NCI-H2029 treated with DMSO at 0.1 percent for 48 hours (cell line): ENCODE measurements at places on chromosomes 16 and 17.
A peak's percentile ranks its signal among the peaks of the same experiment; 100 is the strongest.

DNA sequence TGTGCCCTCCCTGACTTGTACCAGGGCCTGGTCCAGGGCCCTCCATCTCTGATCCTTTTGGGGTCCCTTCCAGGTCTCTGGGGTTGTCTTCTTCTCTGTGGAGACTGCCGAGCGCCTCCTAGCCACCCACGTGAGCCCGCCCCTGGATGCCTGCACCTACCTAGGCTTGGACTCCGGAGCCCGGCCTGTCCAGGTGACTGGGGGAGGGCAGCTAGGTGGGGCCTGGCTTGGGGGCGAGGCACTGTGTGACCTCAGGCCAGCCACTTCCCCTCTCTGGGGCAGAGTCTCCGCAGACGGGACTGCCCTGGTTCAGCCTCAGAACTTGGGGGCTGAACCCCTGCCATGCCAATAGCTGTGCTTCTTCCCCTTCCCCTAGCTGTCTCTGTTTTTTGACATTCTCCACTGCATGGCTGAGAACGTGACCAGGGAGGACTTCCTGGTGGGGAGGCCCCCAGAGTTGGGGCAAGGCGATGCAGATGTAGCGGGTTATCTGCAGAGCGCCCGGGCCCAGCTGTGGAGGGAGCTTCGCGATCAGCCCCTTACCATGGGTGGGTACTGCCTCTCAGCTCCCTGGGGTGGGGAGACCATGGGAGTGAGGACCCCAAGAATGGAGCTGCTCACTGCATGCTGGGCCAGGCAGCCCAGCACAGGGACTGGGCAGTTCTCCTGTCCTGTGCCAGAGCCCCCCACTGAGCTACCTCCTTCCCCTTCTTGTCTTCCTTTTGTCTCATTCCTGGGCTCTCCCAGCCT is 14.6 kb downstream of the FCSK start:
- no peak for DNase-seq

GRCh38 chr16:4391631-4392381 is 20.2 kb downstream of the VASN start:
- no peak for DNase-seq

DNA sequence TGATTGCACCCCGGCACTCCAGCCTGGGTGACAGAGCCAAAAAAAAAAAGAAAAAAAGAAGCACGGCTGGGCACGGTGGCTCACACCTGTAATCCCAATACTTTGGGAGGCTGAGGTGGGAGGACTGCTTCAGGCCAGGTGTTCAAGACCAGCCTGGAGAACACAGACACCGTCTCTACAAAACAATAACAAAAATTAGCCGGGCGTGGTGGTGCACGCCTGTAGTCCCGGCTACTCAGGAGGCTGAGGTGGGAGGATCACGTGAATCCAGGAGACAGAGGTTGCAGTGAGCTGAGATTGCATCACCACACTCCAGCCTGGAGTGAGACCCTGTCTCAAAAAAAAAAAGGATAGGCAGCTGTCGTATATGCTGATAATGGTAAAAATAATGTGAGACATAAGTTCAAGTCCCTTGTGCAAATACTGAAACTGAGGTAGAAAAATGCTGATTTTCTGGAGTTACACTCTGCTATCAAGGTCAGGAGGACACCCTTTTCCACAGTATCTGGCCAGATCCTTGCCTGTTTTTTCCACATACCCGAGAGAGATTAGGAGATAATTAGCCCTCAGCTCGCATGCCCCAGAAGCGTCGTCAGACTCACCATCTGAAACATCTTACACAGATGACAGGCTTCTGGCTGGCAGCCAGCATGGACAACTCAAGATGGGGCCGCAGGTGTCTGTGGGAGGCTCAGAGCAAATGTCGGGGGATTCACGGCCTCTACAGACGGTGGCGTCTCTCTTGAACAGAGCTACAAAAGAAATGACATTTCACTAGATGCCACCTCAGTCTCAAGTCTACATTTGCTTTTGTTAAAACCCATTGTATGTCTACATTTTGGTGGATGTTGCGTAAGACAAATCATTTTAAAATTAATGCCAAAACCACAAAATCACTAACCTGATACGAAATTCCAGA is 36.8 kb downstream of the WDR45B start:
- peak; percentile 19 for DNase-seq

DNA sequence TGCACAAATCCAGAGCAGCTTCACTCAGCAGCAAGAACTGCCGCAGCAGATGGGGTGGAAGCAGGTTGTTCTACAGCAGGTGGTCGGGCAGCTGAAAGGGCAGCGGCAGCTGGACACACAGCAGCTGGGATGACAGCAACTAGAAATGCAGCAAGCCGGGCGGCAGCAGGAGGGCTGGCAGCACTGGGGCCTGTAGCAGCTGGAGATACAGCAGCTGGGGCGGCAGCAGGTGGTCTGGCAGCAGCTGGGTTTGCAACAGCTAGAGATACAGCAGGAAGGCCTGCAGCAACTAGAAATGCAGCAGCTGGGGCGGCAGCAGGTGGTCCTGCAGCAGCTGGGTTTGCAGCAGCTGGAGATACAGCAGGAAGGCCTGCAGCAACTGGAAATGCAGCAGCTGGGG is 460 bp downstream of the KRTAP4-3 start:
- DNase-seq, result no peak

DNA sequence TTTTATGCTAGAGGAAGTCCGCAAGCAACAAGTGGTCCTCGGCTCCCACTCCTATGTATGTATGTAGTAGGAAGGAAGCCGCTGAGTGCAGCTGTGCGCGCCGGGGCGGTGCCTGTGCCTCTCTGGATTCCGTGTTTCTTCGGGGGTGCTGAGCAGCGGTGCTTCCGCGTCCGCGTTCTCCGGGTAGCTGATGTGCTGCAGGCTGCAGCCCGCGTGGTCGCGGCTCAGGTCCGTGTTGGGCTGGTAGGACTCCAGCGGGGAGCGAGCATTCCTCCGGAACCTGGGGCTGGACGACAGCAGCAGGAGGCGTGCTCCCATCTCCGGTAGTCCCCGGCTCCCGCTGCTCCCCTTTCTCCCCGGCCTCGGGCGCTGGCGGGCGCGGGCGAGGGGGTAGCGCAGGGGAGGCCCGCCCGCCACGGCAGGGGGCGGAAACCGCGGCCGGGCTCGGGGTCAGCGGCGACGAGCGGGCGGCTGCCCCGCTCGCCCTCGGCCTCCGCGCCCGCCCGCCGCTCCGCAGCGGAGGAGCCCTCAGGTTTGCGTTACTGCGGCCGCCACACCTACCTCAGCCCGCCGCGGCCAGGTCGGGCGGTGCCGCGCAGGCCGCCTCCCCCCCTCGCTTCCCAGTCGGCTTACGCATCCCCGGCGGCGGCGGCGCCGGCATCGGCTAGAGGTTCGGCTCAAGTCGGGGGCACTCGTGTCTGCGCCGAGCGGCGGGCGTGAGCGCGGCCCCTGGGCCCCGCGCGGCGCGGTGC is 487 bp downstream of the C17orf67 start:
- DNase-seq, result no peak

GRCh38 chr17:63845509-63845908 is 3.0 kb upstream of the SMARCD2 start:
- no peak for DNase-seq

DNA sequence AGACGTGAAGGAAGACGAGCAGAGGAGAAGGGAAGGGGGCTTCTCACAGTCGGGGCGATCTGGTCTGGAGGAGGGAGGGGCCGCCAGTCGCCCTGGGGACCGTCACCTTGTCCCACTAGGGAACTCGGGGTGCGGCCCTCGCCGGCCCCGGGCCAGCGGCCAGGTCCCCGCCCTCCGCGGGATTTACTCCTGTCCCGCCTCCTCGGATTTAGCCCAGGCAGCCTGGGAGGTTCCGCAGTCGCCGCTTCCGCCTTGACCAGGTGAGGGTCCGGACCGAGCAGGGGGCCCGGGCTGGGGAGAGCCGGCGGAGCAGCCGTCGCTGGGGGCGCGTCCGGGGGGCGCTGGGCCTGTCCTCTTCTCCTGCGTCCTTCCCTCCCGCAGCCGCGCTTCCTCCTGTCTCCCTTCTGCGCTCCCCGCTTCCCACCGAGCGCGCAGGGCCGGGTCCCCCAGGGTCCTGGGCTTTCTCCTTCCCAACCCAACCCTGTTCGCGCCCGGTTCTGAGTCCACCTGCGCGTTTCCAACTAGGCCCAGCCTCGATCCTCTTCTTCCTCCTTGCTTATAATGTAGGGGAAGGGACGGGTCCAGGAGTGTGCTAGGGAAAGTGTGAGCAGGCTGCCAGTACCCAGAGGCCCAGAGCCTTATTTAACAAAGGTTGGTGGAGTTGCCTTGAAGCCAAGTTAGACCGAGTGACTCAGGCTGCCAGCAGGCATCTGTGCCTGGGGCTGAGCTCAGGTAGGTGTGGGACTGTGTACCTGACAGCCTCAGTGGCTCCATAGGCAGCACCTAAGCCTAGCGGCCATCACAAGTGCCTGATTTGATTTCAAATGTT is at the start of gene TNK1:
TNK1 (plus strand) TSS at position 235 of the 829 bp plus-strand sequence. CDS start 1,838 bp downstream, outside the sequence.
- DNase-seq, result no peak

- DNase-seq, result no peak
Observed at GRCh38 chr16:83046664-83047063, 419.9 kb downstream of the CDH13 start.

DNA sequence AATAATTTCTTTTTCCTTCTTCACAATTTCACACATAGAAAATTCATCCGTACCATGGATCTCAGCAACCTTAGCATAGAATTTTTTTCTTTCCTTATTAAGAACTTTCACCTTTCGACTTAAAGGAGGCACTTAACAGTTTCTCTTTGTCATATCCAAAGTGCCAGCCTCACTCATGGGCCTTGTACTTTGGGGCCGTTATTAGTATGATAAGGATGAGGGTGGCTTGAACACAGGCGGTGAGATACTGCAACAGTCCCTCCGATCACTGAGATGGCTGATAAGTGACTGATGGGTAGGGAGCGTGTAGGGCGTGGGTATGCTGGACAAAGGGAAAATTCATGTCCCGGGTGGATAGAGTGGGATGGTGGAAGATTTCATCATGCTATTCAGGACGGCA is 85.3 kb downstream of the OR1D5 start:
- no peak for DNase-seq

DNA sequence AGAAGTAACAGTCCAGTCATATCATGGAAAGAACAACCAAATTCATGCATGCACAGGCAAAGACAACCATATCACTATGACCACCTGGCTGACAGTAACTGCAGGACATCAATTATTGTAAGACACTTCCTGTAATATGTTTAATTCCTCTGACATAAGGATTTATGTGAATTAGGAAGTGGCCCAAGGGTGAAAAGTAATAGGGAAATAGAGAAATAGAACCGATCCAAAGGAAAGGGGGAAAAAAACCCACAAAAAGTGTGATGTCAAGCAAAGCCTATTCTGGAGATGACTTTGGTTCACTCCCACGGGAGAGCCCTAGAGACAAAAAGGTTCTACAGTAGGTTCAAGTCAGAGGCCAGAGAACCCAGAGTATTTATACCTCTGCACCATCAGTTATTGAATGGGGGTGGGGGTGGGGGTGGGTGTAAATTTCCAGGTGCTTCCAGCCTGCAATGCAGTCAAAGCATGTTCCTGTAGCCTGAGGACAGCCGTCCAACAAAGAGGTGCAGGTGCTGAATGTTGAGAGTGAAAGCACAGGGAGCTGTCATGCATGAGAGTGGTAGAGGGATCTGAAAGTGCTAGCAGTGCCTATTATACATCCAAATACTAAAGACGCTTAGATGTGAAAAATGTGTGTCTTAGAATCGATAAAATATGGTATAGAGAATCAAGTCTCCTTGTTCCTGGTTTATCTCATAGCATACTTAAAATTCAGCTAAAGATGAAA is 95.6 kb upstream of the HLF start:
- DNase-seq, result no peak

DNA sequence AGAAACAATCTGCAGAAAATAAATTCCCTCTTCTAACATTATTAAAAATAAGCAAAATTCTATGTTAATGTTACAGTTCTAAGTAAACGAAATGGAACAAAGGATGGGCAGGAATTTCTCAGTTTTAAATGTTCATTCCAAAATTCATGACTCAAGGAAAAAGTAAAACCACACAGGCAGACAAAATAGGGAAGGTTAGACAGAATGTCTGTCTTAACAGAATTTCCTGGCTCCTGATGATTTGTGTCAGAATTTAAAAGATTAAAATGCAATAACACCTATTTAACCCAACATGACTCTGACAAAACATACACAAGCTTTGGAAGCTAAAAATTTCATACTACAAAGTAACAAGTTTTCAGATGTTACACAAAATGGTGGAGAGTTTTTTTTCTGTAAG is 42.8 kb downstream of the SPOP start:
- no peak for DNase-seq

- no peak for DNase-seq
Observed at GRCh38 chr17:19671433-19671832, 22.9 kb downstream of the ALDH3A2 start.

- no peak for DNase-seq
Observed at GRCh38 chr16:69522041-69522578, 43.7 kb upstream of the NFAT5 start.

GRCh38 chr17:16255481-16255921 is 38.5 kb downstream of the PIGL start:
- peak; percentile 66 for DNase-seq

DNA sequence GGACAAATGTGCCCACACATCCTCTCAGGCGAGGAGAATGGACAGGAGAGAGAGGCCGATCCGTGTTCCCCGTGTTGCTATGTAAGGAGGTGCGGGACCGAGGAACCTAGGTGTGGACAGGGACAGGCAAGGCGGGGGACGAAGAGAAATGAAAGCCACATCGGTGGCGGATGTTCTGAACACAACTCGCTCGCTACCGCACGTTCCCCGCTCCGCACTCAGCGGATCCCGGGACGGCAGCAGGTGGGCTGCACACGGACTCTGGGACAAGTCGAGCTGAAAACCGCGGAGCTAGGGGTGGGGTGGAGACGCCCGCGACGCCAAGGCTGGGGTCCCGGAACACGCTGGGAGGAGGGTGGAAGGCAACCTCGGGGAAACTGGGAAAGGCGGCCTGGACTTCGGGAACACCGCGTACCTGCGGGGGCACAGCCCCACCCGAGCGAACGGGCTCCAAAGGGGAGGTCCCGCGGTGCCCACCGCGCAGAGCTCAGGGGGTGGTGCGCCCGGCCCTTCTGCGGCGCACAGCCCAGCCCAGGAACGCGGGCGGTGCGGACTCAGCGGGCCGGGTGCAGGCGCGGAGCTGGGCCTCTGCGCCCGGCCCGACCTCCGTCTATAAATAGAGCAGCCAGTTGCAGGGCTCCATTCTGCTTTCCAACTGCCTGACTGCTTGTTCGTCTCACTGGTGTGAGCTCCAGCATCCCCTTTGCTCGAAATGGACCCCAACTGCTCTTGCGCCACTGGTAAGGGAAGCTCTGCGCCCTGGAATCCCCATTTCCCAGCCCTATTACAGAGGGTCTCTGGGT is at the start of gene MT1E:
MT1E (plus strand) TSS at position 642 of the 803 bp plus-strand sequence; CDS start at position 713, 71 bp downstream.
- peak; percentile 49 for DNase-seq

GRCh38 chr17:28416703-28417311 is 10.8 kb upstream of the SLC46A1 start:
- DNase-seq, result peak; percentile 50

- no peak for DNase-seq
Observed at GRCh38 chr17:81641825-81642489, 5.0 kb downstream of the TSPAN10 start.

DNA sequence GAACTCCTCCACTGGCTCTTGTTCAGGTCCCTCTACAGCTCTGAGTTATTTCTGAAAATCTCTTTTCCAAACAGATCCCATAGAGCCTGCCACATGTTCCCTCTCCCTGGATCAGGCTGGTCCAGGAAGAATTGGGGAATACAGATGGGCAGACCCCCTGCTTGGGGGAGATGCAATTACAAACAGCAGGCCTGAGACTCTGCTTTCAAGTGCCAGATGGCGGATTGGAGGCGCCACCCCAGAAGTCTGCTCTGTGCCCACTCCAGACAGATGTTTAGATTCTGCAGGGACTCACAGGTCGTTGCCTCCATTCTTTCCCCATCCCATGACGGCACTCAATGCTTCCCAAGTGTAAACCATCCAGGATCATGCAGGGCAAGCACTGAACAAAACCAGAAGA is 316.6 kb downstream of the SLC39A11 start:
- DNase-seq, result no peak

- no peak for DNase-seq
Observed at GRCh38 chr17:34479371-34479770, 100.0 kb upstream of the TMEM132E start.
